ENCODE measurements at places on chromosomes 13 and 19. TPM values are rescaled to one million over a fixed set of nuclear protein-coding genes. Genes with fewer than 3 reads are reported as not detected.
A peak's percentile ranks its signal among the peaks of the same experiment; 100 is the strongest.

DNA sequence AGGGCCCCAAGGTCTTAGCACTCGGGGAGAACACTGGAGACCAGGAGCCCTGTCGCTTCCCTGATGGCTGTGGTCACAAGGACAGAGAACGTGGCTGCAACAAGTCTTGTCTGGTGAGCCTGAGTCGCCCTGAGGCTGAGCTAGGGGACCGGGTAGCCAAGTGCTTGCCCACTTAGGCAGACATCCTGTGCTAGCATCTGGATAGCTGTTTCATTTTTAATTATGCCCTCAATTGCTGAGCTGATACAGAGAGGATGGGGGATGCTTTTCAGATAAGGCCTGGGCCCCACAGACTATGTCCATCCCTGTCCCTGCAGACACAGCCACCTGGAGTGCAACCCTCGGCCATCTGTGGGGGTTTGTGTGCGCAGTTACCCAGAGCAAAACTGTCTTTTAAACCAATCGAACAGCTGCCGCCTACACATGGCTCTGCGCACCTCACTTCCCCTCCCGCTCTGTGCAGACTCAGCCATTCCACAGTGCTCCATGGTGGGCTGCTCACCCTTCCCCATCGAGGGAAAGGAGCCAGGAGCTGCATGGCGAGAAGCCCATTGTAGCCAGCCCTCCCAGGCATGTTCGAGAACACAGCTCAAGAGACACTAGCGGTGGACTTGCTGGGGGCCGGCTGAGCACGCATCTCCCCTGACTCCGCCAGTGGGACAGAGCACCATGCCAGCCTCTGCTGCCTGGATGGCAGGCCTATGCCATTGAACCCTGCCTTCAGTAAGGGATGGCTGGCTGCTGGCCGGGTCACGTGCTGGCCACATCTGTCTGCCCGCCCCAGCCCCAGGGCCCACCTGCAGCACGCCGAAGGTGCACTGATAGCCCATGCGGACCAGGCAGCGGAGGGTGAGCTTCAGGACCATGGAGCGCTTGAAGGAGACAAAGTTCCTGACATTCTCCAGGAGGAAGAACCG is 19.4 kb upstream of the EIF3G start:
- DNase-seq, result no peak

DNA sequence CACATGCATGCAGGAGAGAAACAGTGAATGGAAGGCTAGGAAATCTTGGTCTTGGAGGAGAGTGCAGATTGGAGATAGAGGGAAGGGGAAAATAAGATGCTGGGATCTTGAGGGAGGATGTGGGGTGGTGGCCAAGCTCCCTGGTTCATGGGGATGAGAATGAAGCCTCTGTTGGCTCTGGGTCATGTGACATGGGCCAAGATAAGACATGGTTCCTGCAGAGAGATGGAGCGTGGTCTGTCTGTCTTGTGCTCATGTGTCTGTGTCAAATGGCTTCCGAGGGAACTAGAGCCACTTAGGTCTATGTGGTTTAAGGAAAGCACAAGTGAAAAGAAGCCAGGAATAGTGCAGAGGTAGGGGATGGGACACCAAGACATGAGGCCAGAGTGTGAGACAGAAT is 30.8 kb upstream of the FFAR2 start:
- DNase-seq, result no peak

DNA sequence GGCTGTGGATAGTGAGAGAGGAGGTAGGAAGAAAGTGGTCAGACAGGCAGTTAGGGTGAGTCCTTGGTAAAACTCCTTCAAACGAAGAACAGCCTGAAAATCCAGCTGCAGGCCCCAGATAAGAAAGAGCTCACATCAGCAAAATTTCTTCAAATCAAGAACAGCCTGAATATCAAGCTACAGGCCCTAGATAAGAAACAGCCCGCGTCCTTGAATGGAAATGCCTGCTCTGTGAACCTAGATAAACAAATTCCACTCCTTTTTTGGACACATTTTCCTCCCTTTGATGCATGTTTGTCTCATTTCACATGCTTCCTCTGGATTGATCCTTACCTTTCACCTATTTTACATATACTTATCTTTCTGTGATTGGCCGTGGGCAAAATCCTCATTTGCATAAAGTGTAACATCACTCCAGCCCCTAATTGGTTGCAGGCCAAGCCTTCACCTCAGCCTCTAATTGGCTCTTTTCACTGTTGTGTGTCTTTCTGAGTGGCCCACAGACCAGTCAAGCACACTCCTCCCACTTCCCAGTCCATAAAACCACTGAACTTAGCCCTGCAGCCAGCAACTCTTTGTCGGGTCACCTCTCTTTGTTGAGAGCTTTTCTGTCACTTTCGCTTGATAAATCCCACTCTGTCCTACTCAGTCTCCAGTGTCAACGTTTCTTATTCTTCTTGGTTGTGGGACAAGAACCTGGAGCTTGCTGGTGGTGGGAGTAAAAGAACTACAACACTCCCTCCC is 6.0 kb upstream of the SULT2A1 start:
- DNase-seq, result no peak

DNA sequence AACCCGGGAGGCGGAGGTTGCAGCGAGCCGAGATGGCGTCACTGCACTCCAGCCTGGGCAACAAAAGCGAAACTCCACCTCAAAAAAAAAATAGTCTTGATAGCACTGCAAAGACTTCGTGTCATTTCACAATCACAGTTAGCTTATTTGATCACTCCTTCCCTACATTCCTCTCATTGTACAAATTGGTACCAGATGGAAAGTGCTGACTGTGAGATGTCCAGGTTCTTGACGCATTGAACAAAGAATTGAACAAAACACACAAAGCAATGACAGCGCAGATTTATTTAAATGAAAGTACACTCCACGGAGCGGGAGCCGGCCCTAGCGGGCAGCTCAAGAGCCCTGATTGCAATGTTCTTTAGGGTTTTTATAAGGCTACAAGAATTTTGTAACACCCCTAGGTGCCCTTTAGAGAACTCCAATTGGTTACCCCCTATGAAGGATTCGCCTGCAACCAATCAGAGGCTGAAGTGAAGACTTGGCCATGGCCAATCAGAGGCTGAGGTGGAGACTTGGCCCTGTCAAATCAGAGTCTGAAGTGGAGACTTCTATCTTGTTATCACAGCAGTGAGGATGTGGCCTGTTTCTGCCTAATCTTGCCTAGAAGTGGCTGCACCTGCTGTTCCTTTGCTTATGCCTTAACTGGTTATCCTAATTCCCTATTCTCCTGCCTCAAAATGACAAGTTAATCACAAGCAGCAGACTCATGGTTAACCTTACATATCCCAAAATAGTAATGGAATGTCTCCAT is 16.7 kb downstream of the ZNF556 start:
- DNase-seq, result no peak

GRCh38 chr13:95136638-95137037 is 164.6 kb downstream of the ABCC4 start:
- DNase-seq, result no peak

DNA sequence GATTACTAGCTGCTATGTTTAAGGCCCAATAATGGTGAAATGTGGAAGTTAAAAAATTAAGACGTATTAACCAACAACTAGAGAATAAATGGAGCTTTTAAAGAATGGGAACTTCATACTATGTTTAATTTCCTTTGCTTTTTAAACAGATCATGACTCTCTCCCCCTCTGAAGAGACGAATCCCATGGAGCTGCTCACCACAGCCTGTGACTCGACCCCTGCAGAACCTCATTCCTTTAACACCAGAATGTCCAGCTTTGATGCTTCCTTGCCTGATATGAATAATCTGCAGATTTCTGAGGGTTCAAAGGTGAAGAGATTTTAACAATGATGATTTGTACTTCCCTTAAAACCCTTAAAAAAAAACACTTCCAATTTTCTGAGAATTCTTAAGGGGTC is 53.0 kb downstream of the ZAR1L start:
- DNase-seq, result no peak

DNA sequence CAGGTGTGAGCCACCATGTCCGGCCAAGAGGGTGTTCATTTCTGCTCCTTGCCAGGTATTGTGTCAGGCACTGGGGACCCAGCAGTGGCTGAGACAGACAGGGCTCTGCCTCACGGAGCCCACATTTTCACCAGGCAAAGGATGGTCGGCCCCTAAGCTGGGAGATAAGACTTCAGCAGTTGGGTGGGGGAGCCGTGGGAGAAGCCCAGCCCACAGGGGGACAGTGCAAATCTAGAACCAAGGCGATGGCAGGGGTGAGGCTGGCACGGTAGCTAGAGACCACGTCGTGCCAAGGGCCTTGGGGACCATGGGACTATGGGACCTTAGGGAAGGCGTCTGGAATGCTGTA is 8.3 kb downstream of the LSR start:
- no peak for DNase-seq

- DNase-seq, result peak; percentile 35
Measured at GRCh38 chr13:112693831-112694497, 4.1 kb downstream of the ATP11A start.

The KCNK6 gene
- total RNA-seq, result 6.2 TPM

All from MCF 10A (cell line).